ENCODE measurements at places on chromosomes 5 and 9. TPM values are rescaled to one million over a fixed set of nuclear protein-coding genes. Genes with fewer than 3 reads are reported as not detected.

Gene CD74
- total RNA-seq: not detected

Gene DAPK1
- total RNA-seq: 20.1 TPM

Gene TARS1
- 161 TPM for total RNA-seq

Gene IFNK
- not detected for total RNA-seq

Gene SNCAIP
- not detected for total RNA-seq

Gene PCDHA9
- total RNA-seq: not detected

Gene CBY3
- not detected for total RNA-seq

Gene PCDHGB2
- total RNA-seq: 0.09 TPM

Gene MRPS2
- total RNA-seq: 113 TPM

Gene RFX3
- total RNA-seq: 1.7 TPM

Gene DOK3
- total RNA-seq: 4.3 TPM

Gene CETN3
- total RNA-seq: 26.3 TPM

Gene TPPP
- 5.3 TPM for total RNA-seq

Gene PDZD2
- 0.21 TPM for total RNA-seq

Gene PSD2
- 0.03 TPM for total RNA-seq

Gene FST
- 15.6 TPM for total RNA-seq

Gene ARSI
- total RNA-seq: 44.0 TPM

Gene TLX3
- not detected for total RNA-seq

Gene ANKRD34B
- not detected for total RNA-seq

Gene RANBP17
- 3.0 TPM for total RNA-seq

Gene RLN1
- not detected for total RNA-seq

Gene ABHD17B
- total RNA-seq: 16.2 TPM

Gene PCAT7
- 0.92 TPM for total RNA-seq

Gene C9orf153
- total RNA-seq: not detected

Gene CREB3
- total RNA-seq: 62.8 TPM
